Left lung (tissue), 14 donors: ENCODE measurements at places on chromosomes 11 and 22.

- DNase-seq = no peak
Measured at GRCh38 chr11:116330439-116331185, 442.2 kb downstream of the BUD13 start.

DNA sequence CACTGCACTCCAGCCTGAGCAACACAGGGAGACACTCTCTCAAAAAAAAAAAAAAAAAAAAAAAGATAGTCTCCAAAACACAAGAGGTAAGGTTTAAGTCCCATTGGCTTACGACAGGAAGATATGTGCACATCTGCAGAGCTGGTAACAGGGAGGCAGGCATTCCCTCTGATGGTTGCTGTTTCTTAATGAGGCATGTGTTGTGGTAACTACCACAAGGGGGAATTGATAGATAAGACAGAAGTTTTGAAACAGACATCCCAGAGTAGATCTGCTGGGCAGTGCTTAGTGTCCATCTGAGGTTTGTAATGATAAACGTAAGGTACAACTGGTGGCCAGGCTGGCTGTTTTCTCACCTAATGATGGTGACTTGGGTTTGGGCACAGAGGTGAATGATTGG lies 4.7 kb downstream of the EIF1AD start:
- DNase-seq = no peak

DNA sequence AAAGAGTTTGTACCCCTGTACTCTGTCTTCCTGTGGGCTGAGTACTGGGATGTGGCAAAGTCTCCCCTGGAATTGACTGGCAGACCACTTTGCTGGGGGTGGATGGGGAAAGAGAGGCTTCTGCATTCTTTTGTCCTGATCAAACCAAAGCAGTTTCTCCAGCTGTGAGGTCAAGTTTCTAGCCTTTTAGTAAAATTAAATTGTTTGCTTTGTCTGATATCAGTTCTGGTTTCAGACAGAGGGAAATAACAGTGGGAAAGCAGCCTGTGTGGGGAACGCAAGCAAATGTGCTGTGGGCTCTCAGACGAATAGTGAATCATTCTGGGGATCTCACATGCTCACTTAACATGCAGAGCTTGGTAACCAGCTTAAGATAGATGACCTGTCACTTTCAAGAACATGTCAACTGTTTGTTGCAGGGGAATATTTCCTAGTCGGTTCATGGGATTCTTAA lies 151.6 kb downstream of the FAT3 start:
- DNase-seq = no peak

- DNase-seq = peak; percentile 51
Measured at GRCh38 chr11:12376259-12377081, 901 bp upstream of the PARVA start.

GRCh38 chr22:40728731-40729189 lies 49.5 kb downstream of the MCHR1 start:
- peak; percentile 44 for DNase-seq

GRCh38 chr22:28106617-28107016 lies 187.6 kb upstream of the PITPNB start:
- DNase-seq = no peak

DNA sequence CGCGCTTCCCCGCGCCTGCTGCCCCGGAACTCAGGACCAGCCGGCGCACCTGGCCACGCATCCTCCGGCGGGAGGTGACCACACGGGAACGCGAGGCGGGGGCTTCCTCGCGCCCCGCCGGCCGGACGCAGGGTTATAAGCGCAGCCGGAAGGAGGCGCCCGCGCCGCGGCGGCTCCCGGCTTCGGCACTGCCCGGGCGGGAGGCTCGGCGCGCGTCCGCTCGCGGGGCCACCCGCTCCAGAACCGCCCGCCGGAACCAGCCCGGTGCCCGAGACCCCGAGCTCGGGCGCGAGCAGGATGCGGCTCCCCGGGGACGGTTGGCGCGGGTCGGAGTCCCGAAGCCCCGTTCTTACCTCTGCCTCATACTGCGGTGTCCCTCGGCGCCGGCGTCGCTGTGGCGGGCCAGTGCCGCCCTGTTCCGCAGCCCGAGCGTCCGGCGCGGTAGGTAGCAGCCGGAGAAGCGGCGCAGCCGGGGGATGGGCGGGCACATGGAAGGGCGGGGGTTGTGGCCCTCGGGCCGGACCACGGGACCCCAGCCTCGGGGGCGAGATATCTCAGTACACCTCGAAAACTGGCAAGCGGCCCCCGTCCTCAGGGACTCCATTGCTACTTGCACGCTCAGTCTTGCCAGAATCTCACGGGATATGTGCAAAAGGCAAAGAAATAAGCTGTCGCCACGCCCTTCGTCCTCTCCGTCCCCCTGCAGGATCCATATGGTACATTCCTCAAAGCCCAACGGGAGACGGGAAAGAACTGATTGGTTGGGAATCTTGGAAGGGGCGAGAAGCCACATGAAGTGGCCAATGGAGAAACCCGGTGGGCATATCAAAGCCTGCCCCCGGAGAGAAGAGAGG lies 23.1 kb downstream of the MICAL3 start:
- peak; percentile 87 for DNase-seq

- peak; percentile 70 for DNase-seq
Measured at GRCh38 chr11:113270080-113270479, 44.3 kb upstream of the TTC12 start.

- DNase-seq = no peak
Measured at GRCh38 chr11:121767433-121767832, 314.7 kb upstream of the SORL1-AS1 start.

- DNase-seq = no peak
Measured at GRCh38 chr11:130511765-130512164, 63.3 kb downstream of the ADAMTS15 start.

GRCh38 chr22:47484960-47485569 lies 722.6 kb downstream of the TBC1D22A start:
- no peak for DNase-seq

DNA sequence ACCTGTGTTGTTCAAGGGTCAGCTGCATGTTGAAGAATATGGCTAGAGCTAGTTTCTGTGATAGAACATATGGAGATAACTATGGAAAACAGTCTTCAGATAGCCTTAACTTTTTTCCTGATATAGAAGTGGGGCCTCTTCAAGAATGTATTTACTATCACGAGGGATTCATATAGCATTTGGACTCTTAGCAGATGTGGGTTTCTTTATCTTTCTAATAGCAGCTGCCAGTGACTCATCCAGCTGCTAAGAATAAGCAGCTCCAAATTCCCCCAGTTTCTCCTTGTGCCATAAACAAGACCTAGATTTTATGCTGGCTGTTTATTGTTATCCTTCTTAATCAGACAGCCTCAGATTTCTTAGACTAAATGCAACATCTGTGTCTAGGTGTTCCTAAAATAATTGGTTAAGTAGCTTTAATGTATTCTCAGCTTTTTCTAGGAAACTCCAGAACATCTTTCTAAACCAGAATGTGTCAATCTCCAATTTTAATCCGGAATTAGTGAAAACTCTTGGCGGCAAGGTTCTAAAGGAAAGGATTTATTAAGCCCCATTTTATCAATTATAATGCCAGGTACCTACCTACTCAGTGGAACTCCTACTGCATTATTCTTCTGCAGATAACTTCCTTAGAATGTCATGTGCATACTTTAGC lies 119.8 kb downstream of the CSTPP1 start:
- no peak for DNase-seq

DNA sequence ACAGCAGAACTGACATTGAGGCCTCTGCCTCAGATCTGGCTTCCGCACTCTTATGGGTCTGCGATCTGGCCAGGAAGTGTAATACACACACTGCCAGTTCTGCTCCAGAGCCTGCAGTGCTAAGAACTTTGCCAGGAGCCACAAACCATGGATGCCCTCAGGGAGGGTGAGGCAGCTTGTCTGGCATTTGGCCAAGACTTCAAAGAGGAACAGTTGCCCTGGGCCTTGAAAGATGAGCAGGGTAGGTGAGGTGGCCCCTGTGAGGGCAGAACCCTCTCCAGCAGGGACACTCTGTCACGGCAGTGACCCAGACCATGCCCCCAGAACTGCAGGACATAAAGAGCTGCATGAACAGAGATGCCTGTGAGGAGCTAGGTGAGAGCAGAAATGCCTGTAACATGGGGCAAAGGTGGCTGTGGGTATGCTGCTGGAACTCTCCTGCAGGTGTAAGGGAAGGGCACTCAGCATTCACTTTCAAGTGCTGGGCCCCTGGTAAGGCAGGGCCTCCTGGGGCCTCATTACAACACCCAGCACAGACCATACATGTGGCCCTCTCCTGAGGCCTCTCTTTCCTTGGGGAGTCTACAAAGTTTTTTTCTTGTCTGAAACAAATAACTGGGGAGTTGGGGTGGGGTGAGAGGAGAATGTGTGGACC lies 47.3 kb downstream of the NEU3 start:
- DNase-seq = no peak

- no peak for DNase-seq
Measured at GRCh38 chr11:9703280-9703679, 39.4 kb downstream of the SWAP70 start.

DNA sequence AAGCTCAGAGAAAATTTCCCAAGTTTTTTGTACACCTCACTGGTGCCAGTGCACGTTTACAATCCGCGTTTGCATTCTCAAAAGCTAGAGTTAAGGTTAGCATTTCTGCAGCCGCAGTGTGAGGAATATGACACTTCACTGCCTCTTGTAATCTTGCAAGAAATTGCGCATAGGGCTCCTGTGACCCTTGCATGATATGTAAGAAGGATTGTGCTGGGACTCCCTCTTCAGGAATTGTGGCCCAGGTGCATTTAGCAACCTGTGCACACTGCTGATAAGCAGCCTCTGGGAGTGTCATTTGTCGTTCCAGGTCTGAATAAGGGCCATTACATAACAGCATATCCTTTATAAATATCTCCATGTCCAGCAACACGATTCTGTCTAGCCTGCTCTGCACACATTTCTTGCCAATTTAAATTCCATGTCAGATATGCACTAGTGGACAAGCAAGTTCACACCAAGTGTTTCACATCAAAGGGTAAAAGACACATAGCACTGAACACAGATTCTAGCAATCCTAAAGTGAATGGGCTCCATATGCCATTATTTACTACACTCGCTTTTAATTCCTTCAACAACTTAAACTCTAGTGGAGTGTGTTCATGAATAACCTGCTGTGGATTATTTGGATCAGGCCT lies 69.2 kb upstream of the INCENP start:
- DNase-seq = peak; percentile 36

- DNase-seq = no peak
Measured at GRCh38 chr11:86118253-86118652, 49.4 kb upstream of the PICALM start.

DNA sequence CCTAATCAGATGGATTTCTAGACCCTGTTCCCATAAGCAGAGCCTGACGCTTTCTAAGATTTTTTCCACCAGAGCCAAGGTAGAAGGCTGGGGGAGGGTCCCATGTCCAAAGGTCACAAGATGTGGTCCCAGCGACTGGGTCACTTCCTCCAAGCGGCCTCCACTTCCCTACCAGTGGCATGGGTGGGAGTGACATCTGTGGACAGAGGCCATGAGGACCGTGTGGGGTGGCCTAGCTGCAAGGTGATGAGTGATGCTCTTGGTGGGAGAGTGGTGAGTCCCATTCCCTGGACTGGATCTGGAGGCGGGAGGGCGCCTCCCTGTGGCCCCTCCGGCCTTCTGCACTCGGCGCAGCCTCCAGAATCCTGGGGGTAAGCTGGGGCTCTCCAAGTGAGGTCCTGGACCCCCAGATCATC lies 32.4 kb upstream of the PRR5 start:
- no peak for DNase-seq

DNA sequence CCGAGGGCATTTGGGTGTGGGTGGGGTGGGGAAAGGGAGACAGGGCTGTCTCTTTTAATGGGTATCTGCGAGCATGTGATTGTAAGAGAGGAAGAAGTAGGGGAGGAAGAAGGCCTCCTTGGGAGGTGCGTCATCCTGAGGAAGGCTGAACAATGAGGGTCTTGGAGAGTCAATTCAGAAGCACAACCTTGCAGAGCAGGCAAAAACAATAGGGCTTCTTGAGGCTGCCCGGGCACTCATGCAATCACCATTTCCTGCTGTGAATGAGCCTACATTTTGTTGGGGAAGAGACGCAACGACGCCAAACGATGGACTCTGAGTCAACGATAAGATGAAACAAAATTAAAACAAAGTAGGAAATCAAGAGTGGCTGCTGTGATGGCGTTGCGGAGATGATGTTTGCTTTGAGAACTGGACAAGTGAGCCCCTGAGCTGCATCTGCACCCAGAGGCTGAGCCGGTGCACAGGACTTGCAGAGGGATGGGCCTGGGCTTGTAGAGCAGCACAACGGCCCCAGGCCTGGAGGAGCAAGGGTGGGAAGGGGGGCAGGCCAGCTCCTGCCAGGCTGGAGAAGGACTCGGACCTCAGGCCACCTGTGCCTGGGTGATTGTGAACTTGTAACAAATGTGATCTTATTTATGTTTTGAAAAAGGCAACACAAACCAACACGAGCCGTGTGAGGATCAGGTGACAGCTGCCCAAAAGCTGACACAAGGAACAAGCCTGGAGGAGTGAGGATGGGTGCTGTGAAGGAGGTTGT lies 92.3 kb upstream of the B3GAT1 start:
- no peak for DNase-seq

DNA sequence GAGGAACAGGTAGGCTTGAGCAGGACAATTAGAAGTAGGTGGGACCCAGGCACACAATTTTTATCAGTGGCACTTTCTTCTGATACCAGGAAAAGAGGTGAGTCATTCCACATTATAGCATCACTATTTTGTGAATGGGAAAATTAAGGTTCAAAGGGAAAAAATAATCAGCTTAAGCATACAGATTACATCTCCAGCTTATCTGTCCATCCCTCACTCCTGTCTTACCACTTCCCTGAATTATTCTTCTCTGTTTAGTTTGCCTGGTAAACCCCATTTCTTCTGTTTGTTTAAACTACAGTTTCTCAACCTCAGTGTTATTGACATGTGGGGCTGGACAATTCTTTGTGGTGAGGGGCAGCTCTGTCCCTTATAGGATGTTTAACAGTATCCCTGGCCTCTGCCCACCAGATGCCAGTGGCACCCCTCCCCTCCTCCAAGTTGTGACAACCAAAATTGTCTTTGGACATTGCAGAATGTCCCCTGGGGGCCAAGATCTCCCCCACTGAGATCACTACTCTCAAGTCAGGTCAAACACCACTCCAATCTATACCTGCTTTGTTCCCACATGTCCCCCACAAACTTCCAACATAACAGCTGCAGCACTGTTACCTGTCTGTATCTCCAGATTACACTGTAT lies 8.5 kb upstream of the XBP1 start:
- DNase-seq = no peak

- no peak for DNase-seq
Measured at GRCh38 chr11:73072935-73073481, 69.1 kb downstream of the FCHSD2 start.

DNA sequence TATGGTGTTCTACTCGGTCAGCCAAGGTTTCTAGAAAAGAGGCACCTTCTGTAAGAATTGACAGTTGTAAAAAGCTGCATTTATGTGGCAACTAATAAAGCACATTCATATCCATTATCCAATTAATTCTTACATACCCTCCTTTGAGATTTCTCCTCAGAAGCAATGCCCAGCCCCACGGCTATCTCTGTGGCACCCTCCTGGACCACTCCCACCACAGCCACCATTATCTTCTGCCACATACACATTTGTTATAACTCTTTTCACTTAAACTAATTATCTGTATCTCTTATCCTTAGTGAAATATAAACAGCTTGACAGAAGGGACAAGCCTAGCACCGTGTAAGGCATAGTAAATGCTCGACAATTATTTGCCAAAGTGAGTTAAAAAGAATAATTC lies 48.5 kb downstream of the PAK1 start:
- no peak for DNase-seq
